ENCODE measurements at places on chromosomes 5 and 9.

GRCh38 chr9:134752471-134753168, 111.0 kb downstream of the COL5A1 start:
- no peak for DNase-seq

GRCh38 chr5:152405145-152405544, at the start of gene NMUR2:
TSS of gene NMUR2 (minus strand) at chr5:152405279. CDS start at chr5:152405113, 166 bp downstream.
- DNase-seq: no peak

DNA sequence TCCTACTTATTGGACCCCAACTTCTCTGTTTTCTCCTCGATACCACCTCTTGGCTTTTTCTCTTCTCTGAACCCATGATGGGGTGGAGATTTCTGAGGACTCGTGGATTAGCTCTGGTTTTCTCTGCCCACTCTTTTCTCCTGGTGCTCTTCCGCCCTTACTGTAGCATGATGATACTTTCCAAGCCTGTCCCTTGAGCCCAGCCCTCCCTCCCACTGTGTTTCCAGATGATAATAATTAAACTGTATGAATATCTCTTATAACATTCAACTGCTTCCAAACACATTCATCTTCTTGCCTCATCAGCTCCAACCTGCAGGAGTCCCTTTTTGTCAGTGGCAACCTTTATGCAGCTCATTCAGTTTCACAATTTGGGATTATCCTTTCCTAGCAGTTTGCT, 494.2 kb upstream of the KLF4 start:
- DNase-seq: no peak

- no peak for DNase-seq
Measured at GRCh38 chr9:92432972-92433548, 8.8 kb upstream of the OMD start.

DNA sequence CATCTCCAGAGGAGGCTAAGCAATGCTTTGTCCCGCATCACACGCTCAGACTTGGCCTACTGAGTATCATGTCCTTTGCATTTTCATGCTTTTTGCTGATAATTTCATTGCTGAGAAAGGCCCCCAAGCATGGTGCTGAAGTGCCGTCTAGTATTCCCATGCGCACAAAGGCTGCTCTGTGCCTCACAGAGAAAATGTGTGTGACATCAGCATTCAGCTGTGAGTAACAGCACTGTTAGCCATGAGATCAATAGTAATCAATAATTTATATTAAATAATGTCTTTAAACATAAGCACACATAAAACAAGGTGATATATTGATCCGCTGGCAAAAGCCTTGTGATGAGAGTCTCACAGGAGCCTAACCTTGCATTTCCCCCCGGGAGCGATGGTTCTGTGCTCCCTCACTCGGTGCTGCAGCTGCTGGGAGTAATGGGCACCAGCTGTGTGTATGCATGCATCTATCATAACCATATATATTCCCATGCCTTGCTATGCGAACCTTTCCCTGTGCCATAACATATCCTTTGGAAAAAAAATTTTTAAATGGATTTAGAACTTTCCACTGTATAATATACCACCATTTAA, 50.4 kb upstream of the RNF130 start:
- no peak for DNase-seq

GRCh38 chr9:86263876-86264275, 4.4 kb upstream of the C9orf153 start:
- no peak for DNase-seq

DNA sequence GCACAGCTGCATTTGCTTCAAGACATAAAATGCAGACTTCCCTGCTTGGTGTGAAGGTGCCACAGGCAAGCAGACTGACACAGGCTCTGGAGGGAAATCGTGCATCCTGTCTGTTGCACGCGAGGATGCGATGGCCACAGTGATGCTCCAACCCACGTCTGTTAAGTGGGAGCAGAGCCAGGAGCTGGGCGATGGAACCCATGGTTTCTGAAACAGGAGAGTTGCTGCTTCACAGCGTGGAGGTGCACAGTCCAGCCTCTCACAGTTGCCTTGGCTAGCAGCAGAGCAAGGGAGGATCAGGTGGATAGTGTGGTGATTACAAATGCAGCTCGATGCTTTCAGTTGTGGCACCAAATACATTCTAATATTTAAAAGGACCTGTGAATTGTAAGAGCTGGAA, 108.8 kb downstream of the TENT4A start:
- DNase-seq: no peak

- no peak for DNase-seq
Measured at GRCh38 chr5:87138091-87138805, 129.4 kb upstream of the RASA1 start.

- no peak for DNase-seq
Measured at GRCh38 chr5:56783261-56783660, 32.1 kb upstream of the MAP3K1 start.

DNA sequence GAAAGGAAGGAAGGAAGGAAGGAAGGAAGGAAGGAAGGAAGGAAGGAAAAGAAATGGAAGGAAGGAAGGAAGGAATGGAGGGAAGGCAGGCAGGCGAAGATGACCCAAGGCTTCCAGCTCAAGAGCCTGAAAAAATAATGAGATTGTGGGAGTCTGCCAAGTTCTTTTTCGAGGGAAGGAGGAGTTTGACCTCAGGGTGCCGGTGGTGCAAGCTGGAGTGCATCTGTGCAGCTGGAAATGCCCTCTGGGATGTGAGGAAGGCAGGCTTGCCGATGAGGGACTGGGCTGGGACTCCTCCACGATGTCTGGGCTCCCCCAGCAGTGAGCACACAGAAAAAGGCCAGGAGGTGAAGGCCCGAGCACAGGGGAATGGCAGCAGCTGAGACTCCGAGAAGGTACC, 154.9 kb upstream of the DAPK1 start:
- no peak for DNase-seq

DNA sequence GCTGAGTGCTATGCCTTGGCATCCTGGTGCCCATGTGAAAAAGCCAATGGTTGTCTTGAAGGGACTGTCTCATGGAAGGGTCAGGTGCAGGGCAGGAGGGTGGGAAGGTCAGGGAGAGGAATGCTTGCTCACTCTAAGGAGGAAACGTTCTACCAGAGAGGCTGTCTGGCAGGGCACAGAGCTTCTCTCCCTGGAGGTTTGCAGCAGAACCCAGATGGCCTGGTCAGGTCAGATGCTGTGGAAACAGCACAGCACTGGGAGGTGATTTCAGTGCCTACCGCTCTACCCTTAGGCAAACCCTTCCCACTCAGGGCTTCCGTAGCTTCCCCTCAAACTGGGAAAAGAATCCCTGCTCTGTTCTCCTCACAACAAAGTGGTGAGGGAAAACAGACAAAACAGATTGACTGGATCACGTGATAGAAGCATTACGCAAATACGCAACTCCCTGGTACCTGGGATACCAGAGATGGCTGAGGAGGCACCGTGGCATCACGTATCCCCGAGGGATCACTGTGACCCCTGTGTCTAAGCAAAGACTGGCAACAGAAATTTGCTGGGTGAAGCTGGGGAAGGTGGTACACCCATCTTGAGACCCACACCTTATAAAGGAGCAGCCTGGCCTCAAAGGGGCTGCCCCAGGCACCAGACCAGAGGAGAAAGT, 3.9 kb upstream of the MGAT1 start:
- no peak for DNase-seq

- DNase-seq: no peak
Measured at GRCh38 chr5:7250004-7250403, 145.9 kb upstream of the ADCY2 start.

DNA sequence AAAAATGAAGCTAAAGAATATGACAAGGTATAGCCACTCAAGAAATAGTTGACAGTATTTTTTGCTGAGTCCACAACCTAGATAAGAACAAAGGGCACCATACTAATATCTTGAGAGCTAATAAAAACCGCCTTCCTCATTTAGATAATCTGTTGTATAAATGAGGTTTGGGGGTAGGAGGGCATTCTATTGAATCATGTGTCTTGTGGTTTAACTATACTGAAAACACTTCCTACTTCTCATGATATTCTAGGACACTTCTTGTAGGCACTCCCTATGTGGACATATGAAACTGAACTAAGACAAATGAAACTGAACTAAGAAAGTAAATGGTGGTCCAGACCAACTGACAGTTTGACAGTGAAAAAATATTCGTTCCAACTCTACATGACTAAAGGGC, 1268.5 kb upstream of the C9orf72 start:
- no peak for DNase-seq

DNA sequence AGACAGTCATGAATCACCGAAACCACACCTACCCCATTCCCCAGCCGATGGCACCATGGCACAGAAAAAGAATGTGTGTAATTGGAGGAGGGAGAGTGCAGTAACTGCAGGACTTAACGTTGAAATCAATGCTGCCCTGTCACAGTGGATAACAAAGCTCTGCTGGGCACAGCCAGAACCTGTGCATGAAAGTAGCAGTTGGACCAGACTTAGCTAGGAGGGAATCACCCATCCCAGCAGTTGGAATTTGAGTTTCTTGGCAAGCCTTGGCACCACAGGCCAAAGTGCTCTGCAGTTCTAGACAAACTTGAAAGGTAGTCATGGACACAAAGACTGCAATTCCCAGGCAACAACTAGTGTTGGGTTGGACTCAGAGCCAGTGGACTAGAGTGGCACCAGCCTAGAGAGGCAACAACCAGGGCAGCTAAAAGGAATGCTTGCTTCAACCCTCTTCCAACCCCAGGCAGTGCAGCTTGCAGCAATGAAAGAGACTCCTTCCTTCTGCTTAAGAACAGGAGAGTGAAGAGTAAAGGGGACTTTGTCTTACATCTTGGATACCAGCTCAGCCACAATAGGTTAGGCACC, 19.1 kb downstream of the TMEM232 start:
- no peak for DNase-seq

- DNase-seq: no peak
Measured at GRCh38 chr9:126334721-126335621, 8.3 kb downstream of the MVB12B start.

- DNase-seq: no peak
Measured at GRCh38 chr5:13749766-13750165, 194.7 kb downstream of the DNAH5 start.
